Stimulated activated CD8-positive, alpha-beta memory T cell treated with anti-CD3 and anti-CD28 coated beads, Interleukin-2, amount 100 ng/mL, for 1 hour (primary cell): ENCODE measurements at places on chromosomes 4 and X.

- no peak for DNase-seq
Observed at GRCh38 chr4:107166873-107167450, 130.8 kb upstream of the DKK2 start.

- no peak for DNase-seq
Observed at GRCh38 chr4:37533286-37534033, 152.7 kb downstream of the RELL1 start.

DNA sequence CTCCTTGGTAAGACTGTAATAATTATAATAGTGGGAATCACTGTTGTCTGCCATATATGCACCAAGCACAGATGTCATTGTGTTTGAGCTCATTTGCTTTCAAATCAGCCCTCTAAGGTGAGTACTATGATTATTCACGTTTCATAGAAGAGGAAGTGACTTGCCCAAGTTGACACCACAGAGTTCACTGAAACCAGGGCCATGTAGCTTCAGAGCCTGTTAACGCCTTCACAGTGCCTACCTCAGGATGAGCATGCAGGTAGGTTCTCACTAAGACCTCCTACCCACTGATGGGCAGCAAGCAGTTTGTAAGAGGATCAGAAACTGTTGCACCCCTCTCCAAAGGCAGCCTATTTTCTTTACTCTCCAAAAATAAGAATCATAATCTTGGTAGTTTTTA, 27.4 kb downstream of the TMPRSS11A start:
- DNase-seq: no peak

DNA sequence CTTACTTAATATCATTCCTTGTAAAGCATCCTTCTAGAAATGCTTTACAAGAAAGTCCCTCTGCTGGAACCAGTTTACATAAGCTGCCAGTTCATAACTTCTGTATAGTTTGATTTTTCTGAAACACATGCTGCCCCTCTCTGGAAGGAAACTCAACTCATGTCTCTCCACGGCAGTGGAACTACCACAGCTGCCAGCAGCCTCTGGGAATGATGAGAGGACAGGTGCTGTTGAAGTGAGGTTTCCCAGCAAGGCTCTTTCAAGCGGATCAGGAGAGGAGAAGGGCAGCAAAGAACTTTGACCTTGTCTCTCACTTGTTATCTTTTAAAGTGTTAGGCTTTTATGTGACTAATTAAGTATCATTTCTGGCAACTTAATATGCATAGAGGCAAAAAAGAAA, 7.3 kb downstream of the GRPR start:
- no peak for DNase-seq

DNA sequence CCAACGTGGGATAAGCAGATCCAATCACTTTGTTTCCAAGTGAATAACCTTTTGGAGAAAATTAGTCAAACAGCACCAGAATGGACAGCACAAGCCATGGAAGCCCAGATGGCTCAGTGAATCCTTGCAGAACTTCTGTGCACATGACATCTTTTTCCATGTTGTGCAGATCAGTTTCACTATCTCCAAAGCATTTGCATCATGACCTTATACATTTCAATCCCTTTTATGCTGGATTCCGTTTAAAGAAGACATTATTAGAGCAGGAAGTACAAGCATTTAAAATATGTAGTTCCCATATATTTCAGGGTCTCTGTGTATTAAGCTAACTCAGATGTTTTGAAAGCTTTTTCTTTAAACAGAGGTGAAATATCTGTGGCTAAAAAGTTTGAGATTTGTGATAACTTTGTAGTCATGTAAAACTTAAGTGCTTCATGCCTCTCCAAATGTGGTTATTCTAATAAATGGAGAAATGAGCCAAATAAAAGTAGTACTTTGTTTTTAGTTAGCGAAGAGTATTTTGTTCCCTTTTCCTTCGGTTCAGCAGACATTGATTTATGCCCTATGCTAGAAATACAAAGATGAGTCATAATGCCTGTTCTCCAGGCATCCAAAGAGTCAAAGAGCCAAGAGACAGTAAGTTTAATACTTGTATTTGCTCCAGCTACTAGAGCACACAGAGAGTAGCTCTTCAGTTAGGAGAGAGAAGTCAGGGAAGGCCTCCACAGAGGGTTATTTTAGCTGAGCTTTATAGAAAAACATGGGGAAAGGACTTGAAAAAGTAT, 39.0 kb downstream of the PLAC8 start:
- no peak for DNase-seq

- no peak for DNase-seq
Observed at GRCh38 chr4:124095621-124096020, 616.9 kb downstream of the ANKRD50 start.

DNA sequence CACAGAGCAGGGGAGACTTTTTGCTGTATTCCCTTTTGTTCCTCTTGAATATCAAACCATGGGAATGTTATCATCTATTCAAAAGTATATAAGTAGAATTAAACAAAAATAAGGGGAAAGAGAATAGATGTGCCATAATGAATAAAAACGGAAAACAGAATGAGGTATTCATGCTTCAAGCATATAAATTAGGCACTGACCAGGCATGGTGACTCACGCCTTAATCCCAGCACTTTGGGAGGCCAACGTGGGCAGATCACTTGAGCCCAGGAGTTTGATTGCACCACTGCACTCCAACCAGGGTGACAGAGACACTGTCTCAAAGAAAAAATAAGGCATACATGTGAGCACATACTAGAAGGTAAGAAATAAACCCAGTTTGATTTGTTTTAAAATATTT, 16.3 kb upstream of the NEUROG2 start:
- DNase-seq: no peak
